ENCODE measurements at places on chromosomes 5 and 9.
A peak's percentile ranks its signal among the peaks of the same experiment; 100 is the strongest.

DNA sequence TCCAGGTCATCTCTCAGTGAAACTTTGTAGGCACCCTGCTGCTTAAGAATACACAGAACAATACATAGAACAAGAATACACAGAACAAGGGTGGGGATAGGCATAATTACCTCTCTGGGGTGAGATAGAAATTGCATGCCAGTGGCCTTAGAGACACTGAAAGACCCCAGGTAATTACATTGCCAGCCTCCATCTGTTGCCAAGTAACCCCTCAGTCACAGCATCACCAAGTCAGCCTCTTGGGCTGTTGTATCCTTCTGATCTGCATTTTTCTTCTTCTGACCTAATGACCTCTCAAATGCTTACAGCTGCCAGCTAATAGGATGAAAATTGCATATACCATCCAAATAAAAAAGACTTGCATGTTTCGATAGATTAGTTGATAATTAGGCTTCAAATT is 167.7 kb downstream of the GRIA1 start:
- no peak for DNase-seq

DNA sequence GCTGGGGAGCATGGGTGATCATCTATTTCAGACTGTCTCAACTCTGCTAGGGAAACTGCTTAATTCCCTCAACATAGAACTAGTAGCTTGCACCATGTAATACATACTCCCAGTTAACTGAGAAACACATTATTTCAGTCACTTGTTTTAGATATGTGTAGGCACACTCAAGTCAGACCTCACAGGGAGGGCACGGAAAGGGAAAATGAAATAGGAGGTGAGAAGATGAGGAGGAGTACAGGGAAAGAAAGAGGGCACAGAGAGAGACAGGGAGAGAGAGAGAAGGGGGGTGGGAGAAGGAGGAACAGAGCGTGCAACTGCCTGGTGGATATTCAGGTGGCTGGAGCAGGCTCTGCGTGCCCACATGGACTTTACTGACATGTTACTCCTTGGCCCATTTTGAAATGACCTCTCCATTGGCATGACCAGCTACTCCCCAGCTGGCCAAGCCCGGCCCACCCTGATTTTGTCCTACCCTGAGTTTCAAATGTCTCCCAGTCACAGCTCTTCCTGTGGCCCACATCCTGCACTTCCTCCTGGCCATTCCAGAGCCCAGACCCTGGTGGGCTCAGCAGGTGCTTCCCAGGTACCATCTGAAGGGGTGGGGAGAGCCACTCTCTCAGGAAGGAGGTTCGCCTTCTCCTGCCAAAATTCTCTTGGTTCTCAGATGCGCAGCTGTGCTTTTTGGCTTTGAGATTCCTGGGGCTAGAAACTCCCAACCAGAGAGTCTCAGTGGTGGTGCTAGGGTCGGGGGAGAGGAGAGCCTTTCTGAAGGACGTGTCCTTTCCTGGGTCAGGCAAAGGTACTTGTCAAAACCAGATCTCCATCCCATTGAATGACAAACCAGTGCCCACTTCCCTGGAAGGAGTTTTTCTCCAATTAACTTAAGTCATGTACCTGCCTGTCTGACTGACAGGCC is 229.4 kb downstream of the FSTL4 start:
- no peak for DNase-seq

DNA sequence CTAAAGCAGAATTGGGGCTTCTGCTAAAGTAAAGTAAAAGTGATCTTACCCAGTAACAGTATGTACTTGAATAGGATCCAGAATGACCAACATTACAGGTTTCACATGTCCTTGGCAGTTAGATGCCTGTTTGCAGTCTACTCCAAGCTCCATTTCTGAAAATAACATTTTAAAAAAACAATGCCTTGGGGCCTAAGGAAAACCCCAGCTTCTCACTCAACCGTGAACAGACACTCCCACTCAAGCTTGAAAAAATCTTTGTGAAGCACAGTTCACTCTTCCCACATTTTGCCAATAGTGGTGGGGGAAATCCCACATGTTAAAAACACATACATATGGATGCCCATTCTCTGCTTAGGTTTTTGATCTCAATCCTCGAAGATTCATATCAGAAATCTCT is 304.1 kb downstream of the ARRDC3 start:
- DNase-seq, result no peak

- no peak for DNase-seq
Measured at GRCh38 chr9:136075881-136076678, 19.0 kb downstream of the NACC2 start.

DNA sequence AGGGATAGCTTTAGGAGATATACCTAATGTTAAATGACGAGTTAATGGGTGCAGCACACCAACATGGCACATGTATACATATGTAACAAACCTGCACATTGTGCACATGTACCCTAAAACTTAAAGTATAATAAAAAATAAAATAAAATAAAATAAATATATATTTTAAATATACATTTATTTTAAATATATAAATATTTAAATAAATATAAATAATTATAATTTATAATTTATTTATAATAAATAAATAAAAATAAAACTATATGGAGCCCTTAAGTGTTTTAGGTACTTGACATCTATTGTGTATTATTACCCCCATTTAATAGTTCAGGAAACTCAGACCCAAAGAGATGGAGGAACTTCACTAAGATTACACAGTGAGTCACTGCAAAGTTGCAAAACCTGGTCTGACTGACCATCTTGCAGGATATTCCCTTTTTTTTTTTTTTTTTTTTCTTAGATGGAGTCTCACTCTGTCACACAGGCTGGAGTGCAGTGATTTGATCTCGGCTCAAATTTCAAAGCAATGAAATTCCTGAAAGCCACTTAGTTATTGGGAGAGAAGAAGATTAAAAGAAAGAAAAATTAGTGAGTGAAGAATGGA is 5.8 kb upstream of the C5orf52 start:
- no peak for DNase-seq

DNA sequence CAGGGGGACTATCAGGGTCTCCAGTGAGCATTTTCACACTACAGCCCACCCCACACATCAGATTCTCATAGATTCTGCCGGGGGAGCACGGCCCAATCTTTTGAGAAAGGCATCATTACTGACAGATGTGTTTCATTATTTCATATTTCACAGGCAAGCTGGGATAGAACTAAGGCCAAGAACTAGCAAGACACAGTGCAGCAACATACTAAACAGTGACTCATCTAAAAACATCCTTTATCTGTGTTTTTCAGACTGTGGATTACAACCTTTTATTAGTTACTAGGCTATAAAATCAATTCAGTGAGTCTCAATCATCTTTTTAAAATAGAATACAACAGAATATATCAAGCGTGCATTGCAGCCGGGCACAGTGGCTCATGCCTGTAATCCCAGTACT is 59.8 kb downstream of the CPLANE1 start:
- no peak for DNase-seq

GRCh38 chr9:114284316-114285060 is 38.4 kb upstream of the ORM1 start:
- no peak for DNase-seq

DNA sequence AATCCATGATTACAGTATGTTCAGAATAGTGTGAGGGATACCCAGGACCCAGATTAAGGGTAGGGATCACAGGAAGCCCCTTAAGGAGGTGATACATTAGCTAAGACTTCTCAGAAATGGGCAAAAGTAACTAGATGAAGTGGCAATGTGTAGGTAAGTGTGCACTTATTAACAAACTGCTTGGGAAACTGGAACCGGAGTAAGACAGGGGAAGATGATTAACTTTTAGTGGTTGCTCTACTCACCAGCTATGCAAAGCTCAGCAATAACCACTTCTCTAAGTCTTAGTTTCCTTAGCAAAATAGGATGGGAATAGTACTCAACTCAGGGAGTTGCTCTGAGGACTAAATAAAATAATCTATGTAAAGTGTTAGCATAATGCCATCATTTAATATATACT is 182.2 kb downstream of the MCTP1 start:
- DNase-seq, result no peak

- no peak for DNase-seq
Measured at GRCh38 chr5:997711-998110, 10.9 kb upstream of the NKD2 start.

DNA sequence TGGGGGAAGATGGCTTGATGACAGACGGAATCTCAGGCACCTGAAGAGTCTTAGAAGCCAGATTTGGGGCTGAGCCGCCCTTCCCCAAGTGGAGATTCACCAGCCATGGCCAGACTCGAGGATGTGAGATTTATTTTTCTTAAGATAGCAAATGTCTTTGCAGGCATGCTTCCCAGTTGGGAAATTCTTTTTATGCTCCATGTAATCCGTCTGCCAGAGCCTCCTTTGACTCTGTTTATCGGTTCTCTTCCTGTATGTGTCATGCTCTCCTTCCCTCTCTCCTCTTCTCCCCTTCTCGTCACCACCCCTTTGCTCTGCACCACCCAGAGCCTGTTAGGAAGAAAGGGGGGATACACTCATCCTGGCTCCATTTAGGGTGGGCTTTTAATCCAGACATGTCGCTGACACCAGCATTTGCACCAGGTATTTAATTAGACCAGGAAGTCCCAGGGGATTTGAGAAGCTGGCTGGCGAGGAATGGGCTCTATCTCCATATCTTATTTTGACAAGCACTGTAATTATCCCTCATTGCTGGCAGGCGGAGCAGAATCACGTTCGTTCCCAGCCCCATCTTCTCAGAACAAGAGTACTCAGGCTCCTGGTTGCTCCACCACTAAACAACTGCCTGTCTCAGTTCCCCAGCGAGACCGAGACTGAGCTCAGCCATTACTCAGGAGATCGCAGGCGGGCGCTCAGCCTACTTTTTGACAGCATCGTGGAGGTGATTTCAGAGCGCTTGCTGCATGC is 50.9 kb downstream of the KCNIP1 start:
- DNase-seq, result no peak

GRCh38 chr9:133487331-133487725 is 8.4 kb upstream of the SLC2A6 start:
- no peak for DNase-seq

DNA sequence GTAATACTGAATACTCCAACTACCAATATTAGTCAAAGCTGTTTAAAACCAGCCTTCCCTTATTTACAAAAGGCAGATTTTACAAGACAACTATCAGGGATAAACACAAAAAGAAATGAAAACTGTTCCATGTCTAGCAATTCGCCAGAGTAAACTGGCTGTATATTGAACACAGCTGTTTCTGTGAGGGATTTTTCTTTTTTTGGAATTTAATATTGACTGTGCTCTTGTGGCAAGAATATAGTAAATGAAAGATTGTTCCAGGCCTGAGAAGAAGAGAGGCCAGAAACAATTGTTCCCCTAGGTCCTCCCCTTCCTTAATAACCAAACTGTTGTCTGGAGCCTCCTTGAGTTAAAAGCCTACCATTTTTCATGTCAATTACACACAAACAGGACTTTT is 188.6 kb downstream of the PDE4D start:
- DNase-seq, result no peak

DNA sequence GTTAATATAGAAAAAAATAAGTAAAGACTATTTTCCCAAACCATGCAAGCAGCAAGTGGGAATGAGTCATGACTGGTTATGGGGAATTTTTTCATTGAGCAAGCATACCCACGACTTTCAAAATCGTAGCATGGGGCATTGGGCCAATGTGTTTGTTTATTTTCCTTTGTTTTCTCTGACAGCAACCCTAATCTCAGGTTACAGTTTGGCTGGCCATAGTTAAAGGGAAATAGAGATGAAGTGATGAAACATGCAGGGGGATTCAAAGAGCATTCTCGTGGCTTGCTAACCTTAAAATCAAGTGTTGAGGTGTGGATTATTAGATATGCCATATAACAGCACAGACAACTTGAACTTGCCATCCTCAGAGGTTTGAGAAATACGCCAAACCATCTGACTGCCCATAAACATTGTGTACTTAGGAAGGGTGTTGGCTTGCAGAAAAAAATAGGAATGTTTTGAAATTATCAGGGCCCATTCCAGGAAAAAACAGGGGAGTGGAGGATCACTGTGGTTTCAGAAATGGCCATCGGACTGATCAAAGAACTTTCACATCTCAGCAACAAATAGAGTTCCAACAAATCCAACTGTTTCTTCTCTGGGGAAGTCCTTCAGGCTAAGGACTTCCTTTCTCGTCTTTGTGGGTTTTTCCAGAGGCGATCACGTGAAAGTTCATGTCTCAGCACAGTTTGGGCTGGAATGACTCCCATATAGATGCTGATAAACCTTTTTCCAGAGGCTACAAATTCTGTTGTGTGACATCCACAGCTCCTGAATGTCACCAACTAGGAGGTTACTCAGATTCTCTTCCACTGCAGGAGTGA is 259.1 kb downstream of the SYK start:
- DNase-seq, result peak; percentile 94

DNA sequence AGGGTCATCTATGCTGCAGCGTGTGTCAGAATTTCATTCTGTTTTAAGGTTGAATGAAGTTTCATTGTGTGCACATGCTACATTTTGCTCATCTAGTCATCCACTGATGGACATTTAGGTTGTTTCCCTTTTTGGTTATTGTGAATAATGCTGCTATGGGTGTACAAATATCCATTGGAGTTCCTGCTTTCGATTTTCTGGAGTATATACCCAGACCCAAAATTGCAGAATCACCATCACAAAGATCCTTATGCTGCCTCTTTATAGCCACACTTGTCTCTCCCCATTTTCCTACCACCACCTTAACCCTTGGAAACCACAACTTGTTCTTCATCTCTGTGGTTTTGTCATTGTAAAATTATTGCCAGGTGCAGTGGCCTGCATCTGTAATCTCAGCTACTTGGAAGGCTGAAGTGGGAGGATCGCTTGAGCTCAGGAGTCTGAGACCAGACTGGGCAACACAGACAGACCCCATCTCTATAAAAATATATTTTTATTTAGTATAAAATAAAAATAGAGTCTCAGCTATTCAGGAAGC is 166.2 kb downstream of the HSD17B3 start:
- DNase-seq, result no peak

GRCh38 chr5:62059960-62060359 is 246.0 kb upstream of the KIF2A start:
- no peak for DNase-seq

- no peak for DNase-seq
Measured at GRCh38 chr5:143066556-143067281, 296.5 kb downstream of the ARHGAP26 start.

GRCh38 chr5:42648915-42649314 is 107.7 kb upstream of the CCDC152 start:
- no peak for DNase-seq

DNA sequence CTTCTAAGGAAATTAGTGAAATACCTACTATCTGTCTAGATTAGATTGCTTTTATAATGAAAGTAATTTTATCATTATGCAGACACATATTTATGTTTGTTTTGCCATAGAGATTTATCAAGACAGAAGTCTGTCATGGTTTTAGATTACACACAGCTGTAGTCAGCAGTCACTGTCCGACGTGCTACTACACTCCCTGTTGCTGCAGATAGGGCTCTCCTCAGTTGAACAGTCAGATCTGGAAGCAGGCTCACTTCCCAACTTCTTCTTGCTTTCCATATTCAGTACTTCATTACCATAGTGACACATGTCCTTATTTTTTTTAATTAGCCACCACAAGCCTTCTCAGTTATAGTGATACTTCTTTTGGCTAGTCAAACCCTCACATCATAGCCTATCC is 329.9 kb upstream of the ITGA1 start:
- DNase-seq, result no peak
